SJSA1 (cell line): ENCODE measurements at places on chromosomes 4 and X.
A peak's percentile ranks its signal among the peaks of the same experiment; 100 is the strongest.

GRCh38 chr4:73998040-73999011, at the start of gene CXCL5:
Gene CXCL5, minus strand, starts transcription at chr4:73998677. Its CDS starts 96 bp downstream, at chr4:73998581.
- H3K27ac ChIP-seq, result no peak within 1 kb of the TSS
- no peaks in the 10 kb centered on the region for H3K36me3 ChIP-seq
- 0 out of 2 replicates have a peak, but pooled peaks cover 3% of the 10 kb centered on the region for H3K4me1 ChIP-seq

GRCh38 chr4:86757468-86757867, 91.7 kb downstream of the SLC10A6 start:
- no peak for DNase-seq
- H3K27me3 ChIP-seq, result no peaks in the 10 kb centered on the region
- no peaks in the 10 kb centered on the region for H3K4me1 ChIP-seq

GRCh38 chr4:10841697-10842096, 157.1 kb upstream of the CLNK start:
- no peak overlapping the region for H3K27ac ChIP-seq
- H3K36me3 ChIP-seq, result no peaks in the 10 kb centered on the region
- no peak for DNase-seq

DNA sequence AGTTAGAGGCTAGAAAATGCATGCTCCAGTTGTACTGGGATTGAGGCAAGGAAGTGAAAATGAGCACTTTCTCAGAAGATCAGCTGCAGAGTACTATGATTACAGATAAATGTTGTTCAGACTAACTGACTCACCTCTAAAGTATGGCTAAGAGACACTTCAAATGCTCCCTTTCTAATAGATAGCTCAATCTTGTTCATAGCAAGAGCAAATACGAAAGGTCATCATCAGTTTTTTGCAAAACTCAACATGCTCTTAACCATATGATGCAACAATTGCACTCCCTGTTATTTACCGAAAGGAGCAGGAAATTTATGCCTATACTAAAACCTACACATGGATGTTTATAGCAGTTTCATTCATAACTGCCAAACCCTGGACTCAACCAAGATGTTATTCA, 838.4 kb upstream of the INTU start:
- peaks cover 4% of the 10 kb centered on the region for H3K4me1 ChIP-seq
- no peak overlapping the region for H3K4me3 ChIP-seq
- DNase-seq, result no peak
- H3K36me3 ChIP-seq, result no peaks in the 10 kb centered on the region

DNA sequence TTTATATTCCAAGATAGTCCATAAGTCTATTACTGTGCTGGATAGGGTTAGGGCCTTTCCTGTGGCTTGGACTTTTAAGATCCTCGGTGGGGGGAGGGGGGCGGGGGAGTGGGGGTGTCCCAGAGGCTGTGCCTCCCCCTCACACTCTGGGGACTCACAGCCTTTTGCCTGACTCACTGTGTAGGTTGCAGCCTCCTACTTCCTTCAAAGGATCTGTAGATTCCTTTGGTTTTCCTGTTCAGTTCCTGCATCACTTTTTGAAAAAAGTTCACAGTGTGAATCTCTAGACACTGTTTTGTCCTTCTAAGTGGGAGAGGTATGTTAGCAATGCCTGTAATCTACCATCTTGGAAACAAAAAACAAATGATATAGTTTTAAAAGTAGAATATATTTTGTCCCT, 999.9 kb downstream of the GLUD2 start:
- H3K4me1 ChIP-seq, result no peaks in the 10 kb centered on the region
- H3K36me3 ChIP-seq, result no peaks in the 10 kb centered on the region
- DNase-seq, result no peak
- no peak overlapping the region for H3K4me3 ChIP-seq

- no peaks in the 10 kb centered on the region for H3K27me3 ChIP-seq
- peak within 1 kb of the TSS; percentile 58 for H3K4me3 ChIP-seq
- peak; percentile 81 for DNase-seq
- peaks cover 32% of the 10 kb centered on the region for H3K4me1 ChIP-seq
- peaks cover 5% of the 10 kb centered on the region; the same call in 1 of the 2 replicates for H3K36me3 ChIP-seq
Observed at GRCh38 chrX:54182864-54183613, at the start of gene FAM120C. Gene FAM120C, minus strand, starts transcription at chrX:54183254. Its CDS starts 56 bp downstream, at chrX:54183198.

GRCh38 chrX:18698737-18699650, 8.5 kb upstream of the PPEF1 start:
- no peaks in the 10 kb centered on the region for H3K36me3 ChIP-seq
- H3K4me3 ChIP-seq, result no peak overlapping the region
- no peak for DNase-seq
- H3K27ac ChIP-seq, result no peak overlapping the region
- H3K4me1 ChIP-seq, result peaks cover 8% of the 10 kb centered on the region

GRCh38 chrX:117996918-117997480, 119.6 kb downstream of the KLHL13 start:
- H3K36me3 ChIP-seq, result no peaks in the 10 kb centered on the region
- H3K27me3 ChIP-seq, result no peaks in the 10 kb centered on the region
- H3K27ac ChIP-seq, result no peak overlapping the region

DNA sequence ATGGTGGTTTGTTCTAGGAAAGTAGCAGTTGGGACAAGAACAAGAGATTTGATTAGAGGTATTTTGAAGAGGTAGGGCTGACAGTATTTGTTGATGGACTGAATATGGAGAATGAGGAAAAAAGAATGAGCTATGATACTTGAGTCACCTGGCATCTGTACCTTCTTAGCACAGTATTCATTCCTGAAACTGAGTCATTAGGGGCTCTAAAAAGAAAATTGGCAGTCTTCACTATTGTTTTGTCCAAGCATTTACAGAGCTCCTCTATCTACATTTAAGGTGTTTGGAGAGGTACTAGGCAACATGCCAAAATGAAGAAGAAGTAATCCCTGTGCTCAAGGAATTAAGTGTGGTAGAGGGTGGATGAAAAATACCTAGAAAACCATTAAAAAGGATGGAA, 165.8 kb downstream of the SHROOM4 start:
- peaks cover 12% of the 10 kb centered on the region for H3K4me1 ChIP-seq
- no peaks in the 10 kb centered on the region for H3K27me3 ChIP-seq
